Uterus (tissue), 4 donors: ENCODE measurements at places on chromosomes 11 and 22.

GRCh38 chr22:41768430-41768829 is 32.0 kb upstream of the CCDC134 start:
- no peak for DNase-seq

DNA sequence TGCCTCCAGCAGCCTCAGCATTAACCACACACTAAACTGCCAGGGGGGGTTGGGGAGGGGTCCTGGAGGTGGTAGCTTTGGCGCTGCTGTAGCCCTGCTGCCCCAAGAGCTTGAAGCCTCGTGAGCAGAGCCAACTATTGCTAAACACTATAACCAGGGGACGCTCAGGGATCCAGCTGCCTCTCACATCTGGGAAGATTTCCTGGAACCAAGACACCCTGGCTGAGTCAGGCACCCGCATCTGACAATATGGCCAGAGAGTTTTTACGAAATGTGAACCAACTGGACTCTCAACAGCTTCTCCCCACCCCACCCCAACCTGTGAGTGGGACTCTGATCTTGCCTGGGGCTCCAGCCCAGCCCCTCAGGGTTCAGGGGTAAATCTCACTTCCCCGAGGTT is 14.3 kb downstream of the C1QTNF6 start:
- DNase-seq: peak; percentile 31

- peak; percentile 32 for DNase-seq
Measured at GRCh38 chr11:4626207-4627099, 10.8 kb upstream of the OR51D1 start.

DNA sequence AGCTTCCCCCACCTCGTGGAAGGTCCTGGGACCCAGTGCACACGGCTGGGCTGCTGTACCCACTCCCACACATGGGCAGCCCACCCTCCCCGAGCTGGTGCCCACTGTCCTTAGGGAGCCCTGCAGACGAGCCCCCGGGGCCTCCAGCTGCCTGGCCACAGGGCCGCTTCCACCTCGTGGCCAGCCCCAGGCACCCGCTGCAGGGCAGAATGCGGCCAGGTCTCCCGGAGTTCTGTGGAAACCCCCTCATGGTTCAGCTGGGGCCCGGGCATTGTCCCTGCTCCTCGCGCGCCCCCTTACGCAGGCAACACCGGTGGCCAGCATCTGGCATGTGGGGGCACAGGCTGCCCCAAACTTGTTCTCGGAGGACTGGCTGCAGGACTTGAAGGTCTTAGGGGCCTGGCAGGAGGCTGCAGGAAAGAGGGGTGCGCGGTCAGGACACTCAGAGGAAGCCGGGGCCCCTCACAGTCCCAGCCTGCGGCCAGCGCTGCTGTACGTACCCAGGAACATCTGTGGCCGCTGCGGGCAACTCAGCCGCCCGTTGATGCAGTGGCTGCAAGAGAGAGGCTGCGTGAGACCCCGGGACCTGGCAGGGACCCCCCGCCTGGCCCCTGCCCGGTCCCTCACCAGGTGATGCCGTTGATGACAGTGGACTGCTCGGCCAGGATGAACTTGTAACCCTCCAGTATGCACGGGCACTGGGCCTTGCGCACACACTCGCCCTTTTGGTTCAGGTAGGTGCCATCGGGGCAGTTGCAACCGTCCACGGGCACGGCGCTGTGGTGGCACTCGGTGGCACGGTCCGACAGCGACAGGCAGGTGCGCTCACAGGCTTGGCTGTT is 9.7 kb downstream of the MUC6 start:
- no peak for DNase-seq

GRCh38 chr22:42549331-42550060 is 4.3 kb upstream of the SERHL2 start:
- no peak for DNase-seq

GRCh38 chr11:257766-258493 is 20.3 kb upstream of the NLRP6 start:
- DNase-seq: no peak

- no peak for DNase-seq
Measured at GRCh38 chr22:43884600-43885318, 7.1 kb downstream of the PNPLA5 start.

- no peak for DNase-seq
Measured at GRCh38 chr11:74070723-74071492, 62.0 kb upstream of the UCP3 start.

DNA sequence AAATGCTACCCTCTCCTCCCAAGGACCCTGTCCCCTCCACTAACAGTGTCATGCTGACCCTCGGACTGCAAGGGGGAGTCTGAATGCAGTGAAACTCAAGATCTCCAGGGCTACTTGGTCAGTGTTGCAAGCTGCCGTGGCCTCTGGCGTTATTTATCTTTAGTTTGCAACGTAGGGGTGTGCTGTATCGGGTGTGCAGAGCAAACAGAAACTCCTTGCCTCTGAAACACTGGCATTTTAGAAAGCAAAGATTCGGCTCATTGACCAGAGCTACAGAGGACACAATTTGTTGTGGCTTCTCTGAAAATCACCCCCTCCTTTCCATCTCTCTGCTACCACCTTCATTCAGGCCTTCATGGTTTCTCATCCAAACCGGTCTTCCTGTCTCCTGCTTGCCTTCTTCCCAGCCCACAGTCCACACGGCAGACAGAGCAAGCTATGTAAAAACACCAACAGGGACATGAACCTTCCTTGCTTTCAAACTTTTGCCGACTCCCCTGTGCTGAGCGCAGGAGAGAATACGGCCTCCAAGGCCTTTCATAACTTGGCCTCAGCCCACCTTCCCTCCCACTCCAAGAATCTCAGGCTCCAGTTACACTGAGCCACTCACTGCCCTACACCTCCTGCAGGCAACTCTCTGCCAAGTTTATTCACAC is 14.9 kb downstream of the FZD4 start:
- peak; percentile 76 for DNase-seq

DNA sequence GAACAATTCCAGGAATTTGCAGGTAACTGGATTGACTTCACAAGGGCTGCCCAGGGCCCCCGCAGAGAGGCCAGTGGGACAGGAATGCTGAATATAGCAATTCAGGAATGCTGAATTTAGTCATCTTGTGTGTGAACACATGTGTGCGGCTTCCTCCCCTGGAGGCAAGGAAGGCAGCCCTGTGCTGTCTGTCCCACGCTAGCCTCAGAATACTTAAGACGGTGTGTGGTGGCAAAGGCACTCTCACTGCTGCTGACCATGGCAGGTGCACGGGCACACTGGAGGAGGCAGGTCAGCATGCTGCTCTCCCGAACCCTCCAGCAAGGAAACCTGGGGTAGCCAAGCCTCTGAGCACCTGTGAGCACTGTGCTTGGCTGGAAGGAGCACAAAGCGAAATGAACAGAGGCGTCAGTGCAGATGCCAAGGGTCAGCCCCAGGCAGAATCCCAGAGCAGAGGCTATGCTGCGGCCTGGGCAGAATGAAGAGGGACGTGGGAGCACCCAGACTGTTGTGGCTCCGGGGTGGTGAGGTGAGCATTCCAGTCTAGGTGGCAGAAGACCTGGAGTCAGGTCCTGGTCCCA is 2.7 kb downstream of the GNAZ start:
- no peak for DNase-seq

DNA sequence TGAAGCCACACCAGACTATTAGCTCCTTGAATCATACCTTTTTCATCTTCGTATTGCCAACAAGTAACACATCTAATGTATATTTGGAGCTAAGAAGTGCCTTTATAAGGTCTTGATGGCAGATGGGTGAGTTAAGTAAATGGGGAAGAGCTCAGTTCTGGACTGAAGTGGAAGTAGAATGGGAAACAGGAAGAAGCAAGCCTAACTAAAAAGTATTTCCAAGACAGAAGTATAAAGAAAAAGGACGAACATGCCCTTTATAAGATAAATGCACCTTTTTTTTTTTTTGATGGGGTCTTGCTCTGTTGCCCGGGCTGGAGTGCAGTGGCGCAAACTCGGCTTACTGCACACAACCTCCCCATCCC is 14.5 kb downstream of the CRTAM start:
- DNase-seq: no peak

- no peak for DNase-seq
Measured at GRCh38 chr22:19466126-19466716, 12.8 kb downstream of the UFD1 start.

- DNase-seq: no peak
Measured at GRCh38 chr11:70230840-70231710, 28.0 kb downstream of the FADD start.

GRCh38 chr22:37276776-37277175 is 5.5 kb upstream of the CYTH4 start:
- no peak for DNase-seq

DNA sequence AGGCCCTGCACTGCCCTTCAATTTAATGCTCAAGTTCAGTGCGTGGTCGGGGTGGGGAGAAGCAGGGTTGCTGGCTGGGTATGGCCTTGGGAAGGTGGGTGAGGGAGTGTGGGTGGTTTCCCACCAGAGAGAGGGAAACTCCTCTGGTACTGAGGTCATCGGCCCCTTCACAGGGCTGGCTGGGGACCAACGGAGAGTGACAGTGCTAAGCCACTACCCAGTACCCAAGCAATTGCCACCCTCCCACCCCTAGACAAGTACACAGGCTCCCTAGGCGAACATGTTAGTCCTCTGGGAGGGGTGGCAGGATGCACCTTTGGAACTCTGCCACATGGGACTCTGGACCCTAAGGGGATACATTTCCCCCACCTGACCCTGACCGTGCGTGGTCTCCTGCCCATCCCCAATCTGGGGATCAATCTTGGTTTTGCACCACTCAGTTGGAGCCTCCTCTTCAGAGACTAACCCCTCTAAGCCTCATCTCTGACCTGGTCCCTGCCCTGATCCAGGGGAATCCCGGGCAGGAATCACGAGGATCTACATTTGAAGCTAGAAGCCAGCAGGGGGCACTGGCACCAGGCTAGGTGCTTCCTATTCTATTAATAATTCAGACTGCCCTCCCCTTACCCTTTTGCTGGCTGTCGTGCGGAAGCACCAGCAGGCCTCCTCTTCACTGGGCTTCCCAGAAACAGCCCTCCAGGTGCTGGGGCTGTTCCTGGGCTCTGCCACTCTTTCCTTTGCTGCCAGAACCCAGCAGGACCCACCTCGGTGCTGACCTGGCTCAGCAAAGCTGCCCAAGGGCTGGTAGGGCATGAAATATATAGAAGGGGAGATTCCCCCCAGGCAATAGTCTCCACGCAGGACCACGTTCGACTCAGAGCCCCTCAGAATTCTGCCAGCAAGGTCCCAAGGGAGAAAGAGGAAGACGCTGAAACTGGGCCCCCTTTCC is 377.7 kb downstream of the TENM4 start:
- DNase-seq: no peak

DNA sequence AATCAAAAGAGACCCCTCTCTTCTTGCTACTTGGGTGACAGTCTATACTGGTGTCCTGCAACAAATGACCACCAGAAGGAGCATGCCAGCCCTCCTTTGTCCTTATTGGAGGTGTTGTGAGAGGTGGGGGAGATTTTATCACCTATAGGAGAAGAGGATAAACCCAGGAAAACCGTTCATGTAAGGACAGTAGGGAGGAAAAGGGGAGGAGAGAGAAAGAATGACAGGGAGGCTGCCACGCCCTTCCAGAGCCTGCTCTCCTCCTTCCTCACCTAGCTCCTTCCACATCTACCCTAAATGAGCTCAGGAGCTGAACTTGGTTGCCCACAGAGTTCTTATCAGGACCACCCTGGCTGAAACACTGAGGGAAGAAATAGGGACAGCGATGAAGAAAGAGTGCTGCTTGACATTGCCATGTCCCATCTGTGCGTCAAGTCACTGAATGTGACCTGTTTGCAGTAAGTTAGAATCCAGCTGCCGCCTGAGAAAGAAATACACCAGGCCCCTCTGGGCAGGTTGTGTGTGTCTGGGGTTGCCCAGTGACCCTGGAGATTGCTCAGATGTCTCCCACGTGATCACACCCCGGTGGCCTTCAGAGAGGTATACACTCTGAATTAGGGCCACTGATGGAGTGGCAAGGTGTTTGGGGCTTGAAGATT is 40.4 kb upstream of the ETS1 start:
- DNase-seq: no peak

- no peak for DNase-seq
Measured at GRCh38 chr11:110878513-110878912, 166.3 kb upstream of the ARHGAP20 start.

- peak; percentile 40 for DNase-seq
Measured at GRCh38 chr11:57513911-57514537, 1.5 kb downstream of the SLC43A1 start.
